Thymus (tissue), 14 donors: ENCODE measurements at places on chromosomes 5 and 9. TPM values are rescaled to one million over a fixed set of nuclear protein-coding genes. Genes with fewer than 3 reads are reported as not detected.

Gene JAK2
- polyA plus RNA-seq = 13.9 TPM

- peak; percentile 29 for DNase-seq
Measured at GRCh38 chr5:39714036-39714698, 289.4 kb upstream of the DAB2 start.

Gene PDE6A
- polyA plus RNA-seq = 0.16 TPM

DNA sequence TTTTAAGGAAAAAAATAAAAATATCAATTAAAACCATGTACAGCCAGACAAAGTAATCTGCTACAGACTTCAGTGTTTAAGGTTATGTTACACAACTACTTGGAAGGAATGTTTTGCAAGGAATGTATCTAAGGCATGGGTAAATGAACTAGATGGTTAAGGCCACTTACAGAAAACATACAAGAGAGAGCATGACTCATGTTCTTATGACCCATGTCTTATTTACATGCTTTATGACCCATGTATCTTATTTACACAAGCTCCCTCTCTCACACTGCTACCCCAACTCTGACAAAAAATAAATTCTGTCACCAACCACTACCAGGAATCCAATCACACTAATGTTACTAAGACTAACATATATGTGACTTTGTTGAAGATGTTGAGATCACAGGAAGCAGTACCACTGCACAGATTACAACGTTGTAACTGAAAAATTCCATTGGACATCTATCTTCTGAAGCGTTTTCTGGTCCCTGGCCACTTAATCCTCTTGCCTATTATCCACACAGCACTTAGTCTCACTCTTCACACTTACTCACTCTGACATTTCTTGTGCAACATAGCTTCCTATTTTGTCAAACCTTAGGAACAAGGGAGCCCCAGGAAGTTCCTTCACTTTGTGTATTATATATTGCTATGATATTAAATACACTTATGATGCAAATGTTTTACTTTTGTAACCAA lies 1630.1 kb upstream of the C9orf72 start:
- DNase-seq = no peak

GRCh38 chr5:112217843-112218579 lies 201.1 kb downstream of the EPB41L4A start:
- DNase-seq = no peak

GRCh38 chr5:6772886-6773285 lies 59.7 kb downstream of the TENT4A start:
- no peak for DNase-seq

DNA sequence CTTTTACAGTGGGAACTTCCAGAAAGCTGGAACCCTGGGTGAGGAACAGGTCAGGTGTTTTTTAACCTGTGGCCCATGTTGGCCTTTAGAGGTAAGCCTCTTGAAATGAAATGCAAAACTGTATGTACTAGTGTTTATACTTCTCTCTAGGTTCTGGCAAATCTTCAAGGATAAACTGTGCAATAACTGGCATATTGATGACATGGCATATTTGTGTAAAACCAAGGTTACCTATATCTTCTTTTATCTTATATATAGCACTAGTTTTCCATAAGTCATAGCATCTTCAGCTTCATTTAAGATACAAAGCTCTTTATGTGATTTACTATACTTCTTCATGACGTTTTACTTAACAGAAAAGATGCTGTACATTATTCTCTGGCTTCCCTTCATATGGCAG lies 7.4 kb upstream of the IARS1 start:
- DNase-seq = no peak

DNA sequence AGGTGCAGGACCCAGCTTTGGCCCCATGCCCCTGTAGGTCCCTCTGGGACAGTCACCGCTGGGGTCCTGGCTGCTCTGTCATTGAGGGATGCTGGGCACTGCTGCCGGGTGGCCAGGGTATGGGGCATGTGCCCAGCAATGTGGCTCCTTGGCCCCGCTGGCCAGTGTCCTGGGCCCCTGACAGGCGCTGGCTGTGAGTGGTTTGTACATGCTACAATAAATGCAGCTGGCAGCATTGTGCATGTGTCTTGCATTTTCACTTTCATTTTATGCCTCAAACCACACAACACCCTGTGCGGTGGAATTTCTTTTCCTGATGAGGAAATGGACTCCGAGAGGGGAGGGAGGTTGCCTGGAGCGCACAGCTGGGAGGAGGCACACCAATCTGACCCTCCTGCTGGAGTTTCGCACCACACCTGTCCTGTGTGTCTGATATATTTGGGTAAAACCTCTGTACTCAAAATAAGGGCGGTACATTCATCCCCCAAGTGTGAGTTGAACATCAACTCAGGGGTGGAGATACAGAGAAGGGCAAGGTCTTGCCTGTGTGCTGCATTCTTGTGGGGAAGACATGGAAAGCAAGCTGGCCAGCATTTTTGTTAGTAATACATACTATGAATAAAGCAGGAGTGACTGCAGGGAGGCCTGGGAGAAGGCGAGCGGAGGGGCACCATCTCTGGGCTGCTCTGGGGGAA lies 11.7 kb downstream of the TSPAN17 start:
- DNase-seq = no peak

Gene CCDC183
- polyA plus RNA-seq = 5.0 TPM

GRCh38 chr5:43068037-43068436 lies 27.9 kb upstream of the ANXA2R start:
- DNase-seq = no peak

- no peak for DNase-seq
Measured at GRCh38 chr5:120463991-120464626, at the start of gene PRR16. PRR16 (plus strand) TSS chr5:120464300.

DNA sequence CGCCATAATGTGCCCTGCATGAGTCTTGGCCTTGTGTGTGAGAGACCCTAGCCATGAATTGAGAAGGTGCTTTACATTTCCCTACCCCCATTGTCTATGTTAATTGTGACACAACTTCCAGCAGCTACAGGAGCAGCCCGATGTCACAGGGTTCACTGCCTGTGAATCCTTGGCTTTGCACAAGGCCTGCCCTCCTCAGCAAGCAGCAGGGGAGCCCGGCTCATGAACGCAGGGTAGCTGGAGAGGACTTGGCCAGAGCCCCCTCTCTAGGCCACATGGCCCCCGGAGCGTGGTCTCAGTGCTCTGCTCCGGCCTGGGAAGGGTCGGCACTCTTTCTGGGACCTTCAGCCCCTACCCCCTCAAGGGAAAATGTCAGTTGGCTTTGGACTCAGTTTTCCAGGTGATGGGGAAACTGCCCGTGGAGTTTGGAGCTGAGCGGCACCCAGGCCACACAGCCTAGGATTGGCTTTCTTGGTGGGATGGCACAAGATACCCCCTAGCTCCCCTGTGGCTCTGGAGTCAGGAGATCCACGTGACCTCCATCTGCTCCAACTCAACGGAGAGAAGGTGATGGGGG lies 160.8 kb downstream of the DAB2IP start:
- no peak for DNase-seq

Gene IL31RA
- 2.9 TPM for polyA plus RNA-seq

Gene NR2F1-AS1
- polyA plus RNA-seq = 5.0 TPM

Gene SLCO6A1
- 0.37 TPM for polyA plus RNA-seq

Gene MCTP1
- polyA plus RNA-seq = 5.9 TPM
